ENCODE measurements at places on chromosomes 12 and 14. TPM values are rescaled to one million over a fixed set of nuclear protein-coding genes. Genes with fewer than 3 reads are reported as not detected.

The SLC6A13 gene
- not detected for total RNA-seq

DNA sequence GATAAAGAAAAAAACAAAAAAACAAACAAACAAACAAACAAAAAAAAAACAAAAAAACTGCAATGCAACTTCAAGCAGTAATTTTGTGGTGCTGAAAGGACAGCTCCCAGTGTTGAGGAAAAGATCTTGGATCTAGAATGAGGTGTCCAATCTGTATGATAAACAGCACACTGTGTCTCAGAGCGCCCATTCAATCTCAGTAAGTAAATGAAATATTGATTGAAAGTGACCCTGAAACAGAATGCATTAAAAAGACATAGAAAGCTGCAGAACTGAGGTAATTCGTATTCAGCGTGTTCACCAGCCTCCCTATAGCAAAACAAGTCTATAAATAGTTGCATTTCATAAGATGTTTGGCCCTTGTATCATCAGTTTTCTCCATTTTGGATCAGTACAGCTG is 153.0 kb downstream of the NOVA1 start:
- H3K27me3 ChIP-seq = no peaks in the 10 kb centered on the region
- H3K27ac ChIP-seq = no peak overlapping the region
- DNase-seq = peak; percentile 78

DNA sequence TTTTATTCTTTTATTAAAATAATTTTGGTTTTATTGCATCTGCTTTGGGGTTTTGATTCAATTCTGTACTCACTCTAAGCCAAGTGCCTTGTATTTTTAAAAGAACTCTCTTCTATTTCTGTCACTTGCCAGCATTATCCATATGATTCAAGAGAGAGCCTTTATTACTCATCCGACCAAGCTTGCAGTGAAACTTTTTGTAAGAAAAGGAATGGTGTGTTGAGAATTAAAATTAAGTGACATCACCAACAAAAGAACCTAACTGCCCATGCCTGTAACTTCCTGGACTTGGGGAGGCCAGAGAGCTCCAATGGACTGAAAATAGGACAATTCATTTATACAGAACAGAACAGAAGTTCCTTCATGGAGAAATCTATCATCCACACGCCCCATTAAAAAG is 52.1 kb downstream of the GALNT4 start:
- H3K27me3 ChIP-seq = no peaks in the 10 kb centered on the region
- no peak overlapping the region for H3K4me3 ChIP-seq
- H3K36me3 ChIP-seq = no peaks in the 10 kb centered on the region
- no peaks in the 10 kb centered on the region for H3K4me1 ChIP-seq
- DNase-seq = no peak
- no peak overlapping the region for H3K27ac ChIP-seq

The SLC16A7 gene
- 5.7 TPM for total RNA-seq

DNA sequence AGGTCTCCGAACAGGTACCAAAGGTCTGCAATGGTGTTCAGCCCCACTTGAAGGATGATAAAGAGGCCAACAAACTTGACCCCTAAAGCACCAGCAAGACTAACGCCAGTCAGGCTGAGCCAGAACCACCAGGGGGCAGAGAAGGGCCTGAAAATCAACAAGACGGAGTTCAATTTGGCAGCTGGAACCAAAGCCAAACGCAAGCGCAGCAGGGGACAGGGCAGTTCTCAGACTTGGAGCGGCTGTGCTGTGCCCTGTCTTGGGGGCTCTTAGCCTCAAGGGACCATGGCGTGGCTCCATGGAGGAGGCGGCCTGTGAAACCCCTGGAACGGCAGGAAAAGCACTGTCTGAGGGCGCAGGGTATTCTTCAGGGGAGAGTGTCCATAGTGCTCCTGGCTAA is 19.6 kb downstream of the POMT2 start:
- no peak overlapping the region for H3K27ac ChIP-seq
- H3K27me3 ChIP-seq = no peaks in the 10 kb centered on the region
- peak; percentile 97 for DNase-seq
- no peaks in the 10 kb centered on the region for H3K36me3 ChIP-seq

DNA sequence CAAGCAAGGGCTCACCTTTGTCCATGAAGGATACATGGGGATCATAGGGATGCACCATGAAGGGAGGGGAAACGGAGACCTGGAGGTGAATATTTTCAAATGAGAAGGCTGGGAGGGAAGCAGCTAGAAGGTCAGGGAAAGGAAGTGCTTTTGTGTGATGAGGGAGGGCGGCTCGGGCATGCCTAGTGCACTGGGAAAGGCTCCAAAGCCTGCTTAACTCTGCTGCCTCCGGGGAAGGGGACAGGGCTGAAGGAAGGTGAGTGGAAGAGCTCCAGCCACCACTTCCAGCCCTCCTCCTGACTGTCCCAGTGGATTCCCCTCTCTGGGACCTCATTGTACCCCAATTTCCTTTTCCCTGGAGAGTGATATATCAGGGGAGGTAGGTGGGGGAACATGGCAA is 149.4 kb upstream of the PRMT8 start:
- peaks cover 11% of the 10 kb centered on the region for H3K4me1 ChIP-seq
- H3K27me3 ChIP-seq = no peaks in the 10 kb centered on the region
- no peak for DNase-seq
- H3K27ac ChIP-seq = no peak overlapping the region

The OAS3 gene
- total RNA-seq = 2.6 TPM

The SLC6A15 gene
- total RNA-seq = 22.9 TPM

- no peaks in the 10 kb centered on the region for H3K36me3 ChIP-seq
- no peak for DNase-seq
- no peaks in the 10 kb centered on the region for H3K27me3 ChIP-seq
- peaks cover 25% of the 10 kb centered on the region for H3K4me1 ChIP-seq
These were observed 89.5 kb upstream of the SLC38A2 start for GRCh38 chr12:46461907-46462640.

The KRT78 gene
- not detected for total RNA-seq

GRCh38 chr14:96410119-96410518 is 18.2 kb downstream of the AK7 start:
- H3K4me1 ChIP-seq = no peaks in the 10 kb centered on the region
- no peak for DNase-seq
- no peak overlapping the region for H3K4me3 ChIP-seq
- H3K27me3 ChIP-seq = no peaks in the 10 kb centered on the region
- H3K27ac ChIP-seq = no peak overlapping the region

GRCh38 chr12:57118711-57119271 is 7.6 kb upstream of the STAT6 start:
- H3K27me3 ChIP-seq = no peaks in the 10 kb centered on the region
- H3K4me3 ChIP-seq = no peak overlapping the region
- no peaks in the 10 kb centered on the region for H3K36me3 ChIP-seq
- DNase-seq = no peak
- H3K27ac ChIP-seq = no peak overlapping the region

- H3K27me3 ChIP-seq = no peaks in the 10 kb centered on the region
- H3K36me3 ChIP-seq = no peaks in the 10 kb centered on the region
- no peak for DNase-seq
- H3K4me1 ChIP-seq = no peaks in the 10 kb centered on the region
- H3K4me3 ChIP-seq = no peak overlapping the region
These were observed 7.4 kb upstream of the TEX22 start for GRCh38 chr14:105390849-105391500.

The DNM1L gene
- 94.8 TPM for total RNA-seq

- no peak for DNase-seq
- no peaks in the 10 kb centered on the region for H3K27me3 ChIP-seq
- H3K27ac ChIP-seq = no peak overlapping the region
- H3K4me3 ChIP-seq = no peak overlapping the region
- H3K4me1 ChIP-seq = peaks cover 8% of the 10 kb centered on the region
- no peaks in the 10 kb centered on the region for H3K36me3 ChIP-seq
These were observed 66.5 kb downstream of the PLEKHG7 start for GRCh38 chr12:92769124-92769901.

The PLEKHA5 gene
- 82.8 TPM for total RNA-seq

DNA sequence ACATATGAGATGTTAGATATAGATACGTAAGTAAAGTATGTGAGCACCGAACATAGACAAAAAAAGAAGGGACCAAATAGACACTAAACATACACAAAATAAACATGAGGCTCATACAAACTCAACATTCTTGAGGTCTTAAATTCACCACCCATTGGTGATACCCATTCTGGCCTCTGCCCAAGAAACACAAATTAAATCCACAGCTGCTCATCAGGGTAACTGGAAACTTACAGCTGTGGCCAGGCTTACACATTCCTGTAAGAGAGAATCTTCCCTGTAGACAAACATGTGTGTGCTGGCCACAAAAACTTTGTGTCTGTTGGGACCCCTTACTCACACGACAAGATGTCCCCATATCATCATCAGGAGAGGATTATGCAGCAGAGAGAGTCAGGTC is 22.4 kb downstream of the MAGOHB start:
- no peak overlapping the region for H3K27ac ChIP-seq
- H3K36me3 ChIP-seq = no peaks in the 10 kb centered on the region
- no peaks in the 10 kb centered on the region for H3K4me1 ChIP-seq

- H3K4me1 ChIP-seq = peaks cover 27% of the 10 kb centered on the region
- no peak for DNase-seq
- no peak overlapping the region for H3K4me3 ChIP-seq
- no peak overlapping the region for H3K27ac ChIP-seq
- H3K36me3 ChIP-seq = no peaks in the 10 kb centered on the region
These were observed 52.4 kb downstream of the VCPKMT start for GRCh38 chr14:50063876-50064420.

The RNASE7 gene
- total RNA-seq = not detected

GRCh38 chr14:101556131-101556530 is 5.2 kb upstream of the DIO3 start:
- peaks cover 40% of the 10 kb centered on the region for H3K27me3 ChIP-seq
- H3K27ac ChIP-seq = no peak overlapping the region
- H3K4me1 ChIP-seq = no peaks in the 10 kb centered on the region

GRCh38 chr14:78170203-78170602 is at the start of gene NRXN3:
Gene NRXN3 (plus strand): TSS chr14:78170373. CDS start chr14:78243094, 72,721 bp downstream.
- no peak within 1 kb of the TSS for H3K27ac ChIP-seq
- H3K4me3 ChIP-seq = peak within 1 kb of the TSS; percentile 53
- H3K4me1 ChIP-seq = peaks cover 23% of the 10 kb centered on the region
- no peaks in the 10 kb centered on the region for H3K27me3 ChIP-seq
- DNase-seq = peak; percentile 86

DNA sequence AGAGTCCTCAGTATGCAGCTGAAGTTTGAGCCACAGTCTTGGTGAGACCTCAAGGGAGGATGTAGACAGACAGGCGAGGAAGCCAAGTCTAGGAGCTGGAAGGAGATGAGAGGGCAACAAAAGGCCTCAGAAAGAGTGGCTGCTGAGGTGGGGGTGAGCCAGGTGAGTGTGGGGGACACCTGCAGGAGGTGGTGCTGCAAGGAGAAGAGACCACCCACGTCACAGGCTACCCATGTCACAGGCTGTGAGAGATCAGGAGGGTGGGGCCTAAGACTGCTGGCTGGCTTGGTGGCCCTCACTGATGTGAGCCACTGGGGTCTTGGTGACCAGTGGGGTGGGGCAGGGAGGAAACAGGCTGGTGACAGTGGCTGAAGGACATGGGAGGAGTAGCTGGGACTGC is 97.3 kb downstream of the KIF26A start:
- H3K36me3 ChIP-seq = no peaks in the 10 kb centered on the region
- H3K4me3 ChIP-seq = no peak overlapping the region
- H3K27me3 ChIP-seq = no peaks in the 10 kb centered on the region
- DNase-seq = no peak
- no peaks in the 10 kb centered on the region for H3K4me1 ChIP-seq

- H3K4me1 ChIP-seq = 0 out of 2 replicates have a peak, but pooled peaks cover 16% of the 10 kb centered on the region
- H3K36me3 ChIP-seq = no peaks in the 10 kb centered on the region
- no peak for DNase-seq
- no peaks in the 10 kb centered on the region for H3K27me3 ChIP-seq
These were observed 68.5 kb downstream of the AEBP2 start for GRCh38 chr12:19507823-19508222.

The TRMT5 gene
- 18.4 TPM for total RNA-seq

GRCh38 chr12:67533159-67533558 is 115.4 kb upstream of the DYRK2 start:
- no peaks in the 10 kb centered on the region for H3K27me3 ChIP-seq
- peaks cover 20% of the 10 kb centered on the region for H3K4me1 ChIP-seq
- H3K36me3 ChIP-seq = no peaks in the 10 kb centered on the region
- H3K4me3 ChIP-seq = no peak overlapping the region
- DNase-seq = no peak

All from GM23338 (cell line).